Kidney epithelial cell (primary cell): ENCODE measurements at places on chromosomes 13 and 19. TPM values are rescaled to one million over a fixed set of nuclear protein-coding genes. Genes with fewer than 3 reads are reported as not detected.

- DNase-seq, result no peak
Measured at GRCh38 chr19:34816708-34817107, 43.7 kb upstream of the ZNF599 start.

- no peak for DNase-seq
Measured at GRCh38 chr19:10474962-10475451, 28.1 kb downstream of the KEAP1 start.

- DNase-seq, result no peak
Measured at GRCh38 chr19:47280183-47280797, 5.6 kb downstream of the INAFM1 start.

DNA sequence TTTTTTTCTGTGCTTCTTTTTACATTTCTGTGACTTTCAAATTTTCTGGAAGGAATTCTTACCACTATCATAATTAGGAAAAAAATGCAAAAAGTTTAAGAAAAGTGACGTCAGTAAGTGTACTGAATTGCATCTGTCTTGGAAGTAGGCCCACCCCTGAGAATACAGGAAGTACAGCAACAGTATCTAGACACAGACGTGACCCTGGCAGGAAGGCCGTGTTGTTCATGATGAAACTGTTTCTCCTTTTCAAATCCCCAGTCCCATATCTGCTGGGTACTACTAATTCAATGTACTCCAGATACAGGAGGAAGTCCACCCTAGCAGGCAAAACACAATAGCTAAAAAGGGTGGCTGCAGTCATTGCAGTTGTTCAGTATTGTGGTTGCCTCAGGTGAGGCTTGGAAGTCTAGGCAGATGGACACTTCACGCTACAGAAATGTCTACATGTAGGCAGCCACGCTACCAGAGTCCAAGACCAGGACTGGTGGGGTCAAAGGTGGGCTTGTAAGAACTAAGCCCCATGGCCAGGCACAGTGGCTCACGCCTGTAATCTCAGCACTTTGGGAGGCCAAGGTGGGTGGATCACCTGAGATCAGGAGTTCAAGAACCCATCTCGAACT is 49.6 kb upstream of the MED4 start:
- DNase-seq, result no peak

GRCh38 chr13:111296417-111296816 is 24.0 kb upstream of the TEX29 start:
- DNase-seq, result no peak

GRCh38 chr13:31274390-31274789 is 74.6 kb downstream of the B3GLCT start:
- DNase-seq, result no peak

The PRKCG gene
- 0.13 TPM in 1 of 2 replicates, not detected in the other for total RNA-seq
